WERI-Rb-1 (cell line): ENCODE measurements at places on chromosomes 7 and 10.

DNA sequence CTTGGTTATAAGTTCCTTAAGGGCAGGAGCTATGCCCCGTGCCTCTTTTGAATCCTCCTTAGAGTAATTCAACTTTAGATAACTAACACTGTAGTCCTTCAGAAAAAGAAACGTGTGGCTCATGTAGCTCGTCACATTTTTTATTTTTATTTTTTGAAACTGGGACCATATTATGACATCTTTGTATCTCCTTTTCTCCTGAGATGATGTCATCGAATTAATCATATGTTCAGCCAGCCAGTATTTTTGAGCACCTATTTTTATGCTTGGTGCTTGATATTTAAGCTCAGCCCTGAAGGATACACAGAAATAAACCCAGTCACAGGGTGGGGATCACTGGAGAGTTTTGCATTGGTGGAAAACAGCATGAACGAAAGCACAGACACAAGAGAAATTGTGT lies 22.6 kb upstream of the CELF2 start:
- no peak for DNase-seq

DNA sequence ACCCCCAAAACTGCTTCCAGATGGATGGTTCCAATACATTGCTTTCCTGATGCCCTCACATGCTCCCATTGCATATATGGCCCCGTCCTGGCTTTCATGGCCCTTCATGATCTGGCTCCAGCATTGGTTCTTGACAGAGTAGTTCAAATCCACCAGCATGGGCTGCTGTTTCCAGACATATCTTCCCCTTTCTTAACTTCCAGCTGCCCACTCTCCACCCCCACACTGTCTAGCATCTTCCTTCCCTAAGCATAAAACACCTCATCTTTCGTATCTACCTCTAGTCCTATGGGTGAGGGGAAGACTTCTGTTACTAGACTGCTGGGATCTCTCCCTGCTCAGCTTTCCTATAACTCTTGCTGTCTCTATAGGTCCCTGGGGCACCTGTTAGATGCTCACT lies 13.2 kb upstream of the GOLGA7B start:
- DNase-seq = no peak

DNA sequence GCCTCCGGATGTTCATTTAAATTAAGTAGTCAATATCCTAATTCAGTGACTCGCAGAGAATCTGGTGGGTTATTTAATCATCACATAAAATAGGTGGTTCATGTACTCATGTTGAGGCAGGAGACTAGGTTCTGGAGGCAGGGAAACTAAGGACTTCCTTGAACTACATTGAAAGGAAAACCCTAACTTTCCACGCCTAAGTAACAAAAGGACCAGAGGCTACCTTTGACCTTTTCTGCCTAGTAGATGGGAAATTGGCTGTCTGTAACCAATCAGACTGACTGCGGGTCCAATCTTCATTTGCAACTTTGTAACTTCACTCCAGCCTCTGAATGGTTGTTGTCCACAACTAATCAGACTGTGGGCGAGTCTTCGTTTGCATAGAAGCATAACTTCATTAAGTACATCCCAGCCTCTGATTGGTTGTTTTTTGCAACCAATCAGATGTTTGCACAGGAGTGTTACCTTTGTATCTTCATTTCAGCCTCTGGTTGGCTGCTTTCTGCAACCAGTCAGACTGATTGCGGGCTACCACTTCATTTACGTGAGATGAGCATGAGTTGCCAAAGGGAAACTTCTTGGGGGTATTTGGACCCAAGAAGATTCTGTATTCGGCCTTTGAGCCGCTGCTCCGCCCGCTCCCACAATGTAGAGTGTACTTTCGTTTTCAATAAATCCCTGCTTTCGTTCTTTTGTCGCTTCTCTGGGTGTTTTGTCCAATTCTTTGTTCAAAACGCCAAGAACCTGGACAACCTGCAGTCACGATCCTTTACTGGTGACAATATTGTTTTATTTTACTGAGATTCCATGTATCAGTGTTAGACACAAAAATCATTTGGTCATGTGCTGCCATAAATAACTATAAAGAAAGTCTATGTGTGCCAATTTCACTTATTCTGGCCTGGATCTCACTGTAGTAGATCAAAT lies 1.7 kb upstream of the ST7 start:
- DNase-seq = no peak

DNA sequence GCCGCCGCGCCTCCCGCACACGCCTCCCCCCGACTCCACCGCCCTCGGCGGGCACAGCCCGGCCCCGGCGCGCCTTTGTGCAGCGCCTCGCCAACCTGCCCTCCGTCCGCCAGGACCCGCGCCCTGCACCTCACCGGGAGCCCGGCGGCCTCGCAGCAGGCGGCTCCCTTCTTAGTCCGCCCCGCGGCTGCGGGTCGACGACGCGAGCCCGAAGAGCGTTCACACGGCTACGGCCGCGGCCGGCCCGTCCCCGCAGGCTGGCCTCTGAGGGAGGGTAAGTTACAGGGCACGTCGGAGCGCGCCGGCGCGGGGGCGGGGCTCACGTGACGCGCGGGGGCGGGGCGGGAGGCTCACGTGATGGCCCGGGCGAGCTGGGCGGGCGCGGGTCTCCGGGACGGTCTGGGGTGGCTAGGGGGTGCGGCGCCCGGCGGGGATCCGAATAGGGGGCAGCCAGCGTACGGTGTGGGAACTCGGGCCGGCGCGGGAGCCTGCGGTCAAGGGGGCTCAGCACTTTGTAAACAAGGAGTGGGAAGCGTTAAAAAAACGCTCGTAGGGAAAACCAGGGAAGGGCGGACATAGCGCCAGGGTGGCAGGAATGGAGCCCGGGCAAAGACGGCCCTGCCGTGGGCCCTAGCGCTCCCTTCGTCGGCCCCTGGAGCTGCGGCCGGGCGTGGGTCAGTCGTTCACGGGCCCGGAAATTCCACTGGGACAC lies at the start of gene ARHGAP12:
ARHGAP12 (minus strand) TSS at position 283 of the 712 bp plus-strand sequence. CDS start 19,976 bp downstream, outside the sequence.
- peak; percentile 78 for DNase-seq

DNA sequence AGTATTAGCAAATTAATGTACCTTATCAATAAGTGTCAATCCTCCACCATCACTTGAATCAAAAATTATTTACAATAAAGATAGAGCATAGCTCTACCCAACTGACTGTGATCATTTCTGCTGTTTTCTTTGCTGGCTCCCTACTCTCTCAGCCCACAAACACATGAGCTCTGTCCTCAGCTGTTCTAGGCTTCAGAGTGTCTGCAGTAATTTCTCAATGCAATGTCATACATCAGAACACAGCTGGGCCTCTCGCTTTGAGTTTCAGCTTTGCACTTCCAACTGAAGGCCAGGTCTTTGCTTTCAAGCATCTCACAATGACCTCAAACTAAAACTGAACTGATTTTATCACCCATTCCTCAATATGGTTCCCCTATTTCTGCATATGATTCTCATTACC lies 55.7 kb downstream of the RNF133 start:
- no peak for DNase-seq

DNA sequence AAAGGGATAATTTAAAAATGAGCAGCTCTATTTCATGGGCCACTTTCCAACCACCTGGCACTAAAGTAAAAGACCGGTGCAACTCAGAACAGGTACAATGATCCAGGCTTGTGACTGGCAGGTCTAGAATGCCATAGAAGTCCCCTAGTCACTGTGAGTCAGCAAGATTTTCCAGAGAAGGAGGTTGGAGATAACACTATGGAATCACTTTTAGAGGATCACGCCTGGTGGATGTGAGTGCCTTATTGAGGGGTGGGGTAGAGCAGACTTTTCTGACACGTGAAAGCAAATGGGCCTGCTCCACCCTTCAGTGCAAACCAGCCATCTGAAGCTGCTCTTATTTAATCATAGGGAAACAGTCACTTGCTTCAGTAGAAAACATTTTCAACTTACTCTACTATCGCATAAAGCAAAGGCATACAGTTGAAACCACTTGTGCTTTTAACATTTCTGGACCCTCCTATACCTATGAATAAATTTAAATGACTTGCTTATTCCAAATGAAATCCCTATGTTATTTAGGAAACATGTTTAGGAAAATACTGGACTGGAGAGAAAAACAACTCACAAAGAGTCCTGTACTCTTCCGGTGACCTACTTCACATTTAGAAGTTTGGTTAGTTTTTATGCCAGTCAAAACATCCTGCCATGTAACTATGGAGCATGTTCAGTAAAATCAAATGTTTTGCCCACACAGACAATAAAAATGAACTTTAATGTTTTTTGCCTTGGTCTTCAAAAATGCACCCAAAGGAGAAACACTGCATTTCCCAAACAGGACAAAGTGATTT lies 21.5 kb upstream of the AKR1C1 start:
- no peak for DNase-seq

DNA sequence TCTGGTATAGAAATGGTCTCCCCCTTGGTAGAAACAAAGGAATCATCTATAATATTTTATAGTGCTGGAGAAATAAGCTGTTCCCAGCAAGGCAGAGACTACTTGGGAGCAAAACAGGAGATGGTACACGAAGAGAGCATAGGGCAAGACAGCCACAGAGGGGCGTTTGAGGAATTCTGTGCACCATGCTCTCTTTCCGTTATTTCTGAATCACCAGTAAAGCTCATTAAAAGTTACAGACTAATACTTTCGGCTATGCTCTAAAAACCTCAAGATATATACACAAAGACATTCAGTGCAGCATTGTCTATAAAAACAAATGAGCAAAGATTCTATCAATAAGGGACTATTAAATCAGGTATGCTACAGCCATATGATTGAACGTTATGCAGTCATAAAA lies 68.5 kb upstream of the FHIP2A start:
- DNase-seq = no peak

GRCh38 chr7:68209486-68209885 lies 1212.9 kb downstream of the TYW1 start:
- no peak for DNase-seq

- no peak for DNase-seq
Observed at GRCh38 chr7:6168477-6168868, 104.0 kb downstream of the CYTH3 start.

- no peak for DNase-seq
Observed at GRCh38 chr7:121180436-121181063, 148.2 kb upstream of the WNT16 start.

DNA sequence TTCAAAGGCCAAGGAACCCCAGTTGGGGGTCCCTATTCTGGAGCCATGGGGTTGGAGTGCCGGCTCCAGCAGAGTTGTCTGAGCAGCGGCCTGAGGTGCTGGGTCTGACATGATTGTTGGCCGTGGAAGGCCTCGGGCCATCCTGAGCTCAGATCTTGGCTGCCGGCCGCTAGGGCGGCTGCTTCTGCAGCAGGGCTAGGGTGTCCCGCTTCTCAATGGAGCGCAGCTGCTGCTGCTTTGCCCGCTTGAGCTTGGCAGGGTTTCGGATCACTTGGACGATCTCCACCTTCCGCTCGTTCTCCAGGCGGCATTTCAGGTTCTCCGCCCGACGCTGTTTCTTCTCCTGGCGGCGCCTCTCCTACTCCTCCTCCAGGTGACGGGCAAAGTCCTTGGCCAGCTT lies 171.1 kb downstream of the HIBADH start:
- no peak for DNase-seq

- no peak for DNase-seq
Observed at GRCh38 chr10:129771576-129771975, 192.5 kb downstream of the EBF3 start.

DNA sequence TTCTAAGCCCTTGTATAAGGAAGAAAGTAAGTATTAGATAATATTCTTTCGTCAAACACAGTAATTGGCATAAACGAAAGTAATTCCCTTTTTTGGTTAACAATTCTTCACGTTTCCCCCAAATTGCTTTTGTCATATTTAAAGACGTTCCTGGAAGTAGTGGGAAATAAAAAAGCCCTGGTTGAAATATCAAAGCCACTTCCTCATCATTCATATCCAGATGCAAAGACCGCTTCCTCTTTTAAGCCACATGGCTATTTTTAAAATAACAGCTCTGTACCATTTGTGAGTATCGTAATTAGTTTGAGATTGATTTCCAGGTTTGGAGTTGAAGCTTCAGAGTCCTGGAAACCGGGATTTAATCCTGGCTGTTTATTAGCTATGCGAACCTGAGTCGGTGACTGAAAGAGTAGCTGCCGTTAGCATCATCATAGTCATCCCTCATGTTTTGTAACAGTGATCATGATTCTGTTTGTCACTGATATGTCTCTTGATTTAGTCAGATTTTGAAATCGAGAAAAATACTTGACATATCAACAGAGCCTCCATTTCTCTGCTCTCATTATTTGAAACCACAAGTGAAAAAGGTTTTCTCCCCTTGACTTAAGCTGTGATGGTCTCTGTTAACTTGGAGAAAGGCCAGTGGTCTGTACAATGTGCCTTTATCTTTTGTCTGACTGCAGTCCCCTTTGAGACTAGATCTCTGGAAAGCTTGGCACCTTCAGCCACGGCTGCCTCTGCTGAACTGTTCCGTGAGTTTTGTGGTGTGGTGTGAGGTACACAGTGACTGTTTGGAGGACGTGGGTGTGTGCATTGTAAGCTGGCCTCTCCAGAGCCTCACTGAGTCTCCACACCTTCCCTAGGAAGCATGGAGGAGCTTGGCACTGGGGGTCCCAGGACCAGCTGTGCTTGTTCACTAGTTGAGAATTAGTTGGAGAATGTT lies 18.1 kb downstream of the OPTN start:
- DNase-seq = no peak

GRCh38 chr7:90520484-90520883 lies 51.0 kb downstream of the PTTG1IP2 start:
- no peak for DNase-seq

- DNase-seq = no peak
Observed at GRCh38 chr10:98463976-98464754, 17.4 kb upstream of the HPS1 start.

GRCh38 chr10:124265391-124265745 lies 153.4 kb downstream of the OAT start:
- no peak for DNase-seq

DNA sequence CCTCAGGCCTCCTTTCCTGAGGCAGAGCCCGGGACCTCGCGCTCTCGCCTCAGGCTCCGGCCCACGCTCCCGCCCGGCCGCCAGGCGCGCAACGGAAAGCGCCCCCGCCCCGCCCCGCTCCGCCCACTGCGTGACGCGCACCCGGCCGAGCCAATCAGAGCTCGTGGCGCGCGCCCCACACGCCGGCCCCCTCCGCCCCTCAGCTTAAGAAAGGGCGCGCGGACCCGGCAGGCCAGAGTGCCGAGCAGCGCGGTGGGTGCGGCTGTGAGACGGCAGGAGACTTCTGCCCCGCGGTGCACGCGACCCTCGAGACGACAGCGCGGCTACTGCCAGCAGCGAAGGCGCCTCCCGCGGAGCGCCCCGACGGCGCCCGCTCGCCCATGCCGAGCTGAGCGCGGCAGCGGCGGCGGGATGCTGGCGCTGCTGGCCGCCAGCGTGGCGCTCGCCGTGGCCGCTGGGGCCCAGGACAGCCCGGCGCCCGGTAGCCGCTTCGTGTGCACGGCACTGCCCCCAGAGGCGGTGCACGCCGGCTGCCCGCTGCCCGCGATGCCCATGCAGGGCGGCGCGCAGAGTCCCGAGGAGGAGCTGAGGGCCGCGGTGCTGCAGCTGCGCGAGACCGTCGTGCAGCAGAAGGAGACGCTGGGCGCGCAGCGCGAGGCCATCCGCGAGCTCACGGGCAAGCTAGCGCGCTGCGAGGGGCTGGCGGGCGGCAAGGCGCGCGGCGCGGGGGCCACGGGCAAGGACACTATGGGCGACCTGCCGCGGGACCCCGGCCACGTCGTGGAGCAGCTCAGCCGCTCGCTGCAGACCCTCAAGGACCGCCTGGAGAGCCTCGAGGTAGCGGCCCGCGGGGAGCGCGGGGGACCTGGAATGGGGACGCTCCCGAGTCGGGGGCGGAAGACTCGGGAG lies at the start of gene NPTX2:
NPTX2 (plus strand) TSS at position 235 of the 909 bp plus-strand sequence; CDS start at position 412, 177 bp downstream.
- DNase-seq = peak; percentile 89

GRCh38 chr10:3624367-3624766 lies 160.6 kb downstream of the KLF6 start:
- DNase-seq = no peak
